Right lobe of liver (tissue), 6 donors: ENCODE measurements at places on chromosomes 16 and 17. TPM values are rescaled to one million over a fixed set of nuclear protein-coding genes. Genes with fewer than 3 reads are reported as not detected.

GRCh38 chr17:48444516-48445247 lies 14.7 kb upstream of the SKAP1 start:
- H3K4me1 ChIP-seq: no peaks in the 10 kb centered on the region
- no peak overlapping the region for H3K4me3 ChIP-seq
- no peaks in the 10 kb centered on the region for H3K36me3 ChIP-seq
- H3K27me3 ChIP-seq: no peaks in the 10 kb centered on the region
- H3K27ac ChIP-seq: no peak overlapping the region

The GHDC gene
- 23.9 TPM for total RNA-seq

The TLCD2 gene
- 17.7 TPM for total RNA-seq

The CCL16 gene
- 26.5 TPM for total RNA-seq

The NR1D1 gene
- 6.9 TPM for total RNA-seq

The TAC4 gene
- total RNA-seq: not detected

DNA sequence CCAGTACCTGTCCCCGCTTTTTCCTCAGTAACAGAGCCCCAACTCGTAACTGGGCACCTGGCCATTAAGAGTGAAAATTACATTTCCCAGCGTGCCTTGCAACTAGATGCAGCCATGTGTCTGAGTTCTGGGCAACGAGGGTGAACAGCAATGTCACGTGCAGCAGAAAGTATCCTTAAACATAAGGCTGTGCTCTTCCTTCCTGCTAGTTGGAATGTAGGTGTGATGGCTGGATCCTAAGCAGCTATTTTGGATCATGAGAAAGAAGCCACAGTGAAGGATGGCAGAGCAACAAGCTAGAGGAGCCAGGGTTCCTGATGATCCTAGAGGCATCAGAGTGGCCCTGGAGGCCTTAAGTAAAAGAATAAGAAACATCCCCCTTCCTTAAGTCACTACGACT lies 36.0 kb downstream of the ACTG1 start:
- DNase-seq: no peak
- no peaks in the 10 kb centered on the region for H3K36me3 ChIP-seq
- no peak overlapping the region for H3K4me3 ChIP-seq
- H3K4me1 ChIP-seq: no peaks in the 10 kb centered on the region
- H3K27me3 ChIP-seq: no peaks in the 10 kb centered on the region

DNA sequence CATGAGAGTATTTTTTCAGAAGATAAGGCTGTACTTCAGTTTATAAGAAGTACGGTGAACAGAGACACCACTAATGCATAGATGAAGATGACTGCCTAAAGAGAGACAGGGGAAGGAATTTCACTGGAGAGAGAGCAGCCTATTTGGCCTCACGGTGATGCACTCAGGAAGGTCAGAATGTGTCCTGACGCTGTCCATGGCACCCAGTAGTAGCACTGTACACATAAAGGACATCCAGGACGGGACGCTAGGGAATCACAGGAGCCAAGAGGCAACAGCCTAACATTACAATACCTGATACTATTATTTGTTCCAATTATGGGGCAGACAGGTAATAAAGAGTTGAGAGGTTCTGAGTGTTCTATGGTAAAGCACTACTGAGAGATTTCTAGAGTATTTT lies 24.9 kb upstream of the LRRC37A start:
- no peaks in the 10 kb centered on the region for H3K4me1 ChIP-seq
- H3K27ac ChIP-seq: no peak overlapping the region
- H3K4me3 ChIP-seq: no peak overlapping the region
